Activated CD4-positive, alpha-beta T cell treated with anti-CD3 and anti-CD28 coated beads, Interleukin-2, amount 50 U/mL, for 48 hours (primary cell): ENCODE measurements at places on chromosomes 16 and 17.

- no peak for DNase-seq
These were observed 49.7 kb downstream of the RNF112 start for GRCh38 chr17:19460700-19461099.

- DNase-seq: no peak
These were observed 46.2 kb upstream of the NOL11 start for GRCh38 chr17:67671493-67671892.

GRCh38 chr17:67689534-67690177 lies 28.1 kb upstream of the NOL11 start:
- peak; percentile 5 for DNase-seq

DNA sequence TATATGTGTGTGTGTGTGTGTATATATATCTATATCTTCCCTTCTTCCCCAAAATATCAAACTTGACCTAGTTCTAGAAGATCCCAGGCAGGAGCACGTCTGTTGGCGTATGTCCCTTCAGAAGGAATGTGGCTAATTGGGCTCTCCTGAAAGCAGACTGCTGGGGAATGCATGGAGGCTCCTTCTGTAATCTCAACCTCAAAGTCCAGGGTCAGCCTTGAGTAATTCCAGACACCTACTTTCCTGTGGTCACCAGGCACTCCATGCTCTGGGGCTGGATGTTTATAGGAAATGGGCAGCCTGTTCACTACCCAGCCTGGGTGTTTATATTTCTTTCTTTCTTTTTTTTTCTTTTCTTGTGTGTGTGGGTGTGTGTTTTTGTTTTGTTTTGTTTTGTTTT lies 13.4 kb downstream of the BCO1 start:
- no peak for DNase-seq

DNA sequence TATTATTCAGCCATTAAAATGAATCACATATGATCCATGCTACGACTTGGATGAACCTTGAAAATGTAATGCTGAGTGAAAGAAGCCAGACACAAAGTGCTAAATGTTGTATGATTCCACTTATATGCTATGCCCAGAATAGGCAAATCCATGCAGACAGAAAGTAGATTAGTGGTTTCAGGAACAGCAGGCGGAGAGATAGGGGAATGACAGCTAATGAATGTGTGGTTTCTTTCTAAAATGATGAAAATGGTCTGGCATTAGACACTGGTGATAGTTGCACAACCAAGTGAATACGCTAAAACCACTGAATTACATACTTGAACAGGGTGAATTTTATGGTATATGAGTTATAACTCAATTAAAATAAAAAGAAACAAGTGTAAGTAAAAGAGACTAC lies 121.8 kb upstream of the NOG start:
- no peak for DNase-seq

DNA sequence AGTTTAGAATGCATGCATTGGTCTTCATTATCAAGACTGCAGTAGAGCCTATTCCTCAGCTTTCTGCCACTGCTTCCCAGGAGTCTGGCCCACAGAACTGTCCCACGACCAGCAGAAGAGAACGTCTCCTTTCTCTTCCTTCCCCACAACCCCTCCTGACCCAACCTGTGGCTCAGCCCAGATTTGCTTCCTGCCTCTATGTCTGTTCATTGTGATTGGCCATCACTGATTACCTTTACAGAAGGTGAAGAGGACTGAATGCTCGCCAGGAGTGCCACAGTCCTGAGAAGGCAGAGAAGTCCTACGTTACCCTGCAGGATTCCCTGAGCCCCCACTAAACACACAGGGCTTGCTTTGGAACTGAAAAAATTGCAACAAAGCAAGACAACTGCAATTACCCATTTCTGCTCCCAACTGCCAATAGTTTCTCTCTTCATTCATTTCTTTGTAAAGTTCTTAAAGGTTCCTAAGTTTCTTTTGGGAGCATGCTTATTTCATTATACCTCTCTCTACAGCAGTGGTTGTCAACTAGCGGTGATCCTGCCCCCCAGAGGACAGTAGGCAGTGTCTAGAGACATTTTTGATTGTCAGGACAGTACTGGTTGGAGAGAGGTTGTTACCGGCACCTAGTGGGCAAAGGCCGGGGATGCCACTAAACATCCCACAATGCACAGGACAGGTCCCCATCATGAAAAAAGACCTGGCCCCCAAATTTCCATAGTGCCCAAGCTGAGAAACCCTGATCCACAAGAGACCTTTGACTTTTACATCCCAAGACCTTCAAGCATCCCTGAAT lies 4.5 kb upstream of the NAT9 start:
- no peak for DNase-seq

DNA sequence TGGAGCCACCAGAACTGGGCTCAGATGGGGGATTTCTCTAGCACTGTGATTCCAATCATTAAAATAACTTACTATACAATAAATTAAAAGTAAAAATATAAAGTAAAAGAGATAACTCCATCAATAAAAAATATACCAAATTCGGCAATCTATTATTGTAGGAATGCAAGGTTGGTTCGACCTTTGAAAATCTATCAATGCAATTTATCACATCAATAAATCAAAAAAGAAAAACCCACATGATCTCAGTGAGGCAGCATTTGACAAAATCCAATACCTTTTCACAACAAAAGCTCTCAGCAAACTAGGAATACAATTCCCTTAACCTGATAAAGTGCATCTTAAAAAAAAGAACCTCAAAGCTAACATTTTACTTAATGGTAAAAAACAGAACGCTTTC lies 17.0 kb downstream of the RAB40B start:
- no peak for DNase-seq

DNA sequence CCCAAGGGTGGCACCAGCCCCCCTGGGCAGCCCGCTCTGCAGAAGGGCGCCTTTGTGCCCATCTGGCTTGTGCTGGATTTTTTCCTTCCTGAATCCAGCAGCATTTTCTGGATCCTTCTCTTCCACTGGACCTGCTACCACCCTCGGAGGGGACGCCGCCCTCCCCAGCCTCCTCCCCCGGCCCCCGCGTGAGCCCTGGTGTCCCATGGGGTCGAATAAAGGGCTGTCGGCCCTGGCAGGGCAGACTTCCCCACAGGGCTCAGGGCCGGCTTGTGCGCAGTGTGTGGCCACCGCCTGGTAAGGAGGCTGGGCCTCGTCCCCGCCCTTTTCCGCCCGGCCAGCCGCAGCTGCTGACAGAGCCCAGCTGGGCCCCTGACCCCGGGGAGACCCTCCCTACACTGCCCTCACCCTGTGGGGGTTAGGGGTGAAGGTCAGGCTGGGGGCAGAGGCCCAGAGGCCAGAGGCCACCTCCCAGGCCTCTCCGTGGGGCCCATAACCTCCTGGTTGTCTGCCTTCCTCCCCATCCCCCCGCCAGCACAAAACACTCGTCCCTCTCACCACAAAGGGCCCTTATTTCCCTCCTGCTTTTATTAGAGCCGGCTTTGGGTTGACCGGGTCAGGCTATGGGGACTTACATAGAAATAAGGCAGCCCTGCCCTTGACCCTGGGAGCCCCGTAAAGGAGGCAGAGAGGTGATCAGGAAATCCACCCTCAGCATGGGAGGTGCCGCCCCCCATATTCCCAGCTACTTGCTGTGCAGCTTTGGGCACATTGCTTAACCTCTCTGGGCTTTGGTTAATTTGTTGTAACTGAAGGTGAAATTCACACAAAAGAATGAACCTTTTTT lies 179.3 kb upstream of the CIBAR2 start:
- DNase-seq: no peak

GRCh38 chr16:635573-636205 lies 416 bp downstream of the METTL26 start:
- no peak for DNase-seq
